ENCODE measurements at places on chromosomes 11 and 22. TPM values are rescaled to one million over a fixed set of nuclear protein-coding genes. Genes with fewer than 3 reads are reported as not detected.

Gene KDM4F
- polyA plus RNA-seq = not detected

Gene PIH1D2
- polyA plus RNA-seq = 0.97 TPM

Gene SLC15A3
- polyA plus RNA-seq = 0.13 TPM

Gene PKNOX2
- polyA plus RNA-seq = 0.02 TPM

Gene KDM4D
- polyA plus RNA-seq = 1.1 TPM

Gene OR8G1
- polyA plus RNA-seq = not detected

Gene TUG1
- 63.2 TPM for polyA plus RNA-seq

Gene TIRAP
- polyA plus RNA-seq = 5.5 TPM

DNA sequence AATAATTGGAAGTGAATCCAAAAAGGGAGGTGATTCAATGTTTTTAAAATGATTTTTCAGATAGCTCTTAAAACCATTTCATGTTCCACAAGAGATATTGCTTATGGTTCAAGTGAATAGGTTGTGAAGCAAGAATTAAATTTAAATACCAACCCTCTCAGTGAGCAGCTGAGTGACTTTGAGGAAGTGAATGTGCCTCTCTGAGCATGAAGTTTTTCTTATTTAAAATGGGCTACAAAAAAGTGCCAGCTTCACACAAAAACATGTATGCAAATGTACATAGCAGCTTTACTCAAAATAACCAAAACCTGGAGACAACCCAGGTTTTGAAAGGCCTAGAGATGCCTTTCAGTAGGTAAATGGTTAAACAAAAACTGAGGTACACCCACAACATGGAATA is 35.5 kb upstream of the GAB4 start:
- H3K4me1 ChIP-seq = no peaks in the 10 kb centered on the region
- DNase-seq = no peak
- no peaks in the 10 kb centered on the region for H3K36me3 ChIP-seq
- peaks cover 5% of the 10 kb centered on the region for H3K27me3 ChIP-seq
- H3K27ac ChIP-seq = no peak overlapping the region

DNA sequence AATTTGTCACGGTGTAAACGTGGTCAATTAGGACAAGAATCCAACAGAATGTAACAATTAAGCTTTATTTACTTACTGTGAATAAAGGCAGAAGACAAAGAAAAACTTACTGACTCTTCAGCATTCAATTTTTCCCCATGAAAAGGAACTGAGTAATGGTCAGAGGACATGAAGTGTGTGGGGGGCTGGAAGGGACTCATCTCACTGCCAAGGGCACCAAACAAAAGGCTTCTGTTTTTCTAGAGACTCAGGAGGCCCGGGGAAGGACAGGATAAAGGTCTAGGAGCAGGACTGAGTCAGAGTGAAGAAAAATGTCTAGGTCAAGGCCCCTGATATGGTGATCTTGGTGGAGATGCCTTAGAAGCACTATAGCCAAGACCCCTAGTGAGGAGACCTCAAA is 564.2 kb upstream of the ANO5 start:
- H3K4me1 ChIP-seq = peaks cover 4% of the 10 kb centered on the region
- no peak overlapping the region for H3K27ac ChIP-seq
- no peaks in the 10 kb centered on the region for H3K27me3 ChIP-seq
- DNase-seq = no peak
- no peaks in the 10 kb centered on the region for H3K36me3 ChIP-seq

- H3K4me1 ChIP-seq = no peaks in the 10 kb centered on the region
- no peak for DNase-seq
- peaks cover 17% of the 10 kb centered on the region for H3K27me3 ChIP-seq
- H3K36me3 ChIP-seq = no peaks in the 10 kb centered on the region
Measured at GRCh38 chr11:7677796-7678201, 4.5 kb upstream of the CYB5R2 start.

- no peak for DNase-seq
- H3K36me3 ChIP-seq = peaks cover 7% of the 10 kb centered on the region
- H3K4me3 ChIP-seq = peak overlapping the region; percentile 68
- peak overlapping the region; percentile 84 for H3K27ac ChIP-seq
- no peaks in the 10 kb centered on the region for H3K27me3 ChIP-seq
Measured at GRCh38 chr11:47766509-47767227, 473 bp downstream of the FNBP4 start.

DNA sequence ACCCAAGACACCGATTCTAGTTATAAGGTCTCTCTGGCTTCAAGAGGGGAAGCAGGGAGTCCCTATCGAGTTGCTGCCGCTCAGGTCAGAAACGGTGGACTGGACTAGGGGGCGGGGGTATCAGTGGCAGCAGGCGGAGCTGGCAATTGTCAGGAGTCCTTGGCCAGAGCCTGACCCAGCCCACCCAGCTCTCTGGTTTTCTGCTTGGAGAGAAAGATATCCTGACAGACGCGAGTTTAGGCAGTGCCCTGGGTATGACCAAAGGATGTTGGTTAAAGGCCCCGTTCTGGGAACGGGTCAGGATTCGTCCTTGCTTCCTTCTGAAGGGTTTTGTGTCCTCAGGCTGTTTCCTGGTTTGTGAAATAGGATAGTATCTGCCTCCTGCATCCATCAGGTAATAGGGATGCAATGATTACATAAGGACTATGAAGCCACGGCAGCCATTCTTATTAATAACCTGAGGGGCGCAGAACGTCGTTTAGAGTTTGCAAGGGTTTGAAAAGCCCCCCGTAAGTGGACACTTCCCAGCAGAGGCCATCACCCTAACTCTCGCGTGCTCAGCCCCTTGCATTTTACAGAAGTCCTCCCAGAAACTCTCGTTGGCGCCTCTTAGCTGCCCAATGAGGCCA is 700 bp upstream of the DEPDC5 start:
- peak overlapping the region; percentile 92 for H3K27ac ChIP-seq
- H3K27me3 ChIP-seq = no peaks in the 10 kb centered on the region
- H3K4me3 ChIP-seq = peak overlapping the region; percentile 84
- H3K4me1 ChIP-seq = peaks cover 8% of the 10 kb centered on the region
- peak; percentile 77 for DNase-seq
- H3K36me3 ChIP-seq = no peaks in the 10 kb centered on the region

- no peak for DNase-seq
- H3K36me3 ChIP-seq = peaks cover 30% of the 10 kb centered on the region
- no peaks in the 10 kb centered on the region for H3K4me1 ChIP-seq
- no peaks in the 10 kb centered on the region for H3K27me3 ChIP-seq
- no peak overlapping the region for H3K4me3 ChIP-seq
Measured at GRCh38 chr22:21779444-21779843, 43.9 kb upstream of the YPEL1 start.

DNA sequence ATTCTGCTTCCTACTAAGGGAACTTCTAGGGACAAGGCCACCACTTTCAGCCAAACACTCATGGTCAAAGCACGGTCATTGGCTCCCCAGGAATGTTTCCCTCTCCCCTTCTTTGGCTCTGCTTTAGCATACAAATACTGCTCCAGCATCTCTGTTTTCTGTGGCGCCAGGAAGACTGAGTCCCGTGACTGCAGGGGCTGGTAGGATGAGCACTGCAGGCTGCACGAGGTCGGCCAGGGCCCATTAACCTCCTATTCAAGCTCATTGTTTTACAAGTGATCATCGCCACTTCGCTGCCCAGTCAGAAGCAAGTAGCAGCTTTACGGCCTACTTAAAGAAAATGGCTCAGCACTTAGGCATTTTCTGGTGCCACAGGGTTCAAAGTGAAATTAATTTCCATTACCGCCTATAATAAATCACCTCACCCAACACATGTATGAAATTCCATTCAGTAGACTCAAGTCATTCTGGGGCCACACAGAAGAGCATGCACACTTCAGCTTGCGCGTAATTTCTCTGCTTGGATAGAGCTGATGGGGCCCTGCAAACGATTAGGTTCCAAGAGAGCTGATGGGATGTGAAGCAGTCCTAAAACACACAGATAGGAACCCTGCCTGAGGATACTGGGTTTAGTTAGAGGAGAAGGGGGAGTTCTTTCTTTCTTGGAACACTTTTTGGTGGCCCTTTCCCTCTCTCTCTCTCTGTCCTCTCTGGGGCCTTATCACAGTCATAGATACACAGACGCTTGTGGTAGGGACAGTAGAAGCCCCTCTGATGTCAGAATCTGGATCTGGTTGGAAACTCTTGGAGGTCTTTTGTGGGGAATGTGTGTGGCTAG is 173.7 kb downstream of the KIF18A start:
- no peak overlapping the region for H3K4me3 ChIP-seq
- H3K36me3 ChIP-seq = no peaks in the 10 kb centered on the region
- no peaks in the 10 kb centered on the region for H3K4me1 ChIP-seq
- H3K27me3 ChIP-seq = no peaks in the 10 kb centered on the region

DNA sequence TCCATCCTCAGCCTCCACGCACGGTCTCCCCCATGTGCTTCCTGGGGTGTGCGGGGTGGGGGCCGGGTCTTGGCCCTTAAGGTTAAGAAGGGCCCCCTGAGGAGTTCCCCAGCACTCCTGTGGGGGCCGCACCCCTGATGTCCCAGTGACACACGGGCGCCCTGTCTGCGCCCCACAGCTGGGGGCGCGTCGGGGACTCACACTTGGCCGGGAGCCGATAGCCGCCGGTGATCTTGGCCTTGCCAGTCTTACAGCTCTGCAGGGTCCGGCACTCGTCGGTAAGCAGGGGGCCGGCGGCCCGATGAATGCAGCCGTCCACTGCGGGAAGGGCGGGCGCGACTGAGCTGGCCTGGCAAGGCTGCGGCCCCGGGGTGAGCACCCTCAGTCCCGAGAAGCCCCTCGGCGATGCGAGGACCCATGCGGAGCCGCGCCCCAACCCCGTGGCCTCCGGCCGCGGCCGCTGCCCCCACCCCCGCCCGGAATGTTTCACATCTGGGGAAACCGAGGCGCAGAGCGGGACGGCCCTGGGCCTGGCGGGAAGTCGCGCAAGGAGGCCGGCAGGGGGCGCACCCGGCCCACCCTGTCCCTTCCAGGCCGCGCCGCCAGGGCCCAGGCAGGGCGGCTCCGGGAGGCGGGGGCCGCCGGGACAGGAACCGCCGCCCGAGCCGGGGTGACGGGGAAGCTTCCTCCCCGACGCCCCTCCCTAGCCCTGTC is 13.9 kb downstream of the OTUB1 start:
- peaks cover 2% of the 10 kb centered on the region for H3K4me1 ChIP-seq
- H3K36me3 ChIP-seq = peaks cover 43% of the 10 kb centered on the region
- no peaks in the 10 kb centered on the region for H3K27me3 ChIP-seq
- H3K4me3 ChIP-seq = no peak overlapping the region
- peak; percentile 44 for DNase-seq
- H3K27ac ChIP-seq = no peak overlapping the region

GRCh38 chr11:126430581-126431335 is 75.3 kb downstream of the ST3GAL4 start:
- H3K27me3 ChIP-seq = no peaks in the 10 kb centered on the region
- DNase-seq = no peak
- H3K4me3 ChIP-seq = no peak overlapping the region
- H3K36me3 ChIP-seq = no peaks in the 10 kb centered on the region

DNA sequence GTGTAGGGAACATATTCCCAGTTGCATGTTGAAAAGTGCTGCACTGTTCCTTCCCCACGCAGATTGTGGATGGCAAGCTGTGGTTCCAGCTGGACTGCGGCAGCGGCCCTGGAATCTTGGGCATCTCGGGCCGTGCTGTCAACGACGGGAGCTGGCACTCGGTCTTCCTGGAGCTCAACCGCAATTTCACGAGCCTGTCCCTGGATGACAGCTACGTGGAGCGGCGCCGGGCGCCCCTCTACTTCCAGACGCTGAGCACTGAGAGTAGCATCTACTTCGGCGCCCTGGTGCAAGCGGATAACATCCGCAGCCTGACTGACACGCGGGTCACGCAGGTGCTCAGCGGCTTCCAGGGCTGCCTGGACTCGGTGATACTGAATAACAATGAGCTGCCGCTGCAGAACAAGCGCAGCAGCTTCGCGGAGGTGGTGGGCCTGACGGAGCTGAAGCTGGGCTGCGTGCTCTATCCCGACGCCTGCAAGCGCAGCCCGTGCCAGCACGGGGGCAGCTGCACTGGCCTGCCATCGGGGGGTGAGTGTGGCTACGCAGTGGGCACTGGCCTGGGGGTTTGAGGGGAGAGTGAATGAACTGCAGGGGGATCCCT is 102.7 kb upstream of the MTNR1B start:
- no peaks in the 10 kb centered on the region for H3K4me1 ChIP-seq
- no peaks in the 10 kb centered on the region for H3K27me3 ChIP-seq
- no peak overlapping the region for H3K27ac ChIP-seq
- H3K4me3 ChIP-seq = no peak overlapping the region
- no peaks in the 10 kb centered on the region for H3K36me3 ChIP-seq
- DNase-seq = no peak

DNA sequence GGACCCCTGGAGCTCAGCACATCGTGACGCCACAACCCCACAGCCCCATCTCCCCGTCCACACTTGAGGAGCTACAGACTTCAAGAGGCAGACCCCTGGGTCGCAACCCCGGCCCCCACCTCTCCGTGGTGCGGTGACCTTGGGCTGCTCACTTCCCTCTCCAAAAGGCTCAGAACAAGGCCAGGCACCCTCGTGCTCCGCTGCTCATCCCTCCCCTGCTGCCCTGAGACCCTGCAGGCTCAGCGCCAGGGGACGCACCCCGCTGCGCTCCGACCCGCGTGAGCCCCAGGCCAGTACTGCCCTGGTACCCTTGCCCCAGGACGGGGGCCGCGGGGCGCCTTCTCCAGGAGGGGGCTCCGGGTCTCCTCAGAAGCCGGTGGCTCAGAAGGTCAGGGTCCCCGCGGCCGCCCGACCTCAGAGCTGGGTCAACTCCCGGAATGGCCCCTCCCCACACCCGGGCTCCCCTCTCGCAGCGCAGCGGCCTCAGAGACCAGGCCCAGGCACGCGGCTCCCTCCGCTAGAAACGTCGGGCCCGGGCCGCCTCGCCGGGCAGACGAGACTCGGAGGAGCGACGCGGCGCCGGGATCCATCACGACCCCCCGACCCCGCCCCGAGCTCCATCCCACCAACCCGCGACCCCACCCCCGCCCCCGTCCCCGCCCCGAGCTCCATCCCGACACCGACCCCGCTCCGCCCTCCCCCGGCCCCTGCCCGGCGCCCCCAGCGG is 563 bp downstream of the GATD1 start:
- peak overlapping the region; percentile 83 for H3K27ac ChIP-seq
- H3K4me1 ChIP-seq = peaks cover 11% of the 10 kb centered on the region
- peak overlapping the region; percentile 85 for H3K4me3 ChIP-seq
- DNase-seq = peak; percentile 98
- H3K36me3 ChIP-seq = no peaks in the 10 kb centered on the region
- no peaks in the 10 kb centered on the region for H3K27me3 ChIP-seq

Data from SK-N-SH (cell line).